ENCODE measurements at places on chromosomes 7 and 10. TPM values are rescaled to one million over a fixed set of nuclear protein-coding genes. Genes with fewer than 3 reads are reported as not detected.
A peak's percentile ranks its signal among the peaks of the same experiment; 100 is the strongest.

DNA sequence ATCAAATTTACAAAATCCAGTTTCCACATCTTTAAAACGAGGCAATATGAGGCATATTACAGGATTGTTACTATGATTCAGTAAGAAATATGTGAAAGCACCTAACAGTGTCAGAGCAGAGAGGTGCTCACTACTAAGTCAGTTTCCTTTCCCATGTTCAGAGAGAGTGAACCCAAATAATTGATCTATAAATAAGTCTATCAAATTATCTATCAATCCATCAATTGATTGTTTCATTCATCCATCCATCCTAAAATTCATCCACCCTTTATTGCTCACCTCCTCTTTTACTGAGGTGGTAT lies 340.8 kb downstream of the SUGCT start:
- DNase-seq, result no peak
- no peak overlapping the region for H3K4me3 ChIP-seq
- no peaks in the 10 kb centered on the region for H3K27me3 ChIP-seq
- H3K4me1 ChIP-seq, result no peaks in the 10 kb centered on the region

- no peaks in the 10 kb centered on the region for H3K4me1 ChIP-seq
- H3K4me3 ChIP-seq, result no peak overlapping the region
- no peaks in the 10 kb centered on the region for H3K27me3 ChIP-seq
- no peaks in the 10 kb centered on the region for H3K36me3 ChIP-seq
- no peak overlapping the region for H3K27ac ChIP-seq
- no peak for DNase-seq
Observed at GRCh38 chr7:126608339-126608776, 644.4 kb downstream of the GRM8 start.

Gene WDR11
- 51.0 TPM for total RNA-seq

DNA sequence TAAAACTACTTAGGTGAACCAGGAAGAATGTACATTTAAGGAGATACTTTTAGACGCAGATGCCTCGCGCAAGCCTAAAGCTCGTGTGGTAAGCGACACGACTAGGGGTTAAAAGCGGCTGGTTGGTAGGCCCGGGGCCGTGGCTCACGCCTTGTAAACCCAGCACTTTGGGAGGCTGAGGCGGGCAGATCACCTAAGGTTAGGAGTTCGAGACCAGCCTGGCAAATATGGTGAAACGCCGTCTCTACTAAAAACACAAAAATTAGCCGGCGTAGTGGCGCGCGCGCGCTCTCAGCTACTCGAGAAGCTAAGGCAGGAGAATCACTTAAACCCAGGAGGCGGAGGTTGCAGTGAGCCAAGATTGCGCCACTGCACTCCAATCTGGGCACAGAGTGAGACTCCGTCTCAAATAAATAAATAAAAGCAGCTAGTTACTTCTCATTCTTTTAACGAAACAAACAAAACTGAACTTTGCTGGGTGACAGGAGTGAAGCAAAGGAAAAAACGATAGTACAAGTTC lies 879 bp downstream of the NUDT5 start:
- H3K36me3 ChIP-seq, result peaks cover 4% of the 10 kb centered on the region
- no peak overlapping the region for H3K27ac ChIP-seq
- no peaks in the 10 kb centered on the region for H3K27me3 ChIP-seq
- DNase-seq, result peak; percentile 81

Gene SSBP1
- total RNA-seq, result 77.0 TPM

DNA sequence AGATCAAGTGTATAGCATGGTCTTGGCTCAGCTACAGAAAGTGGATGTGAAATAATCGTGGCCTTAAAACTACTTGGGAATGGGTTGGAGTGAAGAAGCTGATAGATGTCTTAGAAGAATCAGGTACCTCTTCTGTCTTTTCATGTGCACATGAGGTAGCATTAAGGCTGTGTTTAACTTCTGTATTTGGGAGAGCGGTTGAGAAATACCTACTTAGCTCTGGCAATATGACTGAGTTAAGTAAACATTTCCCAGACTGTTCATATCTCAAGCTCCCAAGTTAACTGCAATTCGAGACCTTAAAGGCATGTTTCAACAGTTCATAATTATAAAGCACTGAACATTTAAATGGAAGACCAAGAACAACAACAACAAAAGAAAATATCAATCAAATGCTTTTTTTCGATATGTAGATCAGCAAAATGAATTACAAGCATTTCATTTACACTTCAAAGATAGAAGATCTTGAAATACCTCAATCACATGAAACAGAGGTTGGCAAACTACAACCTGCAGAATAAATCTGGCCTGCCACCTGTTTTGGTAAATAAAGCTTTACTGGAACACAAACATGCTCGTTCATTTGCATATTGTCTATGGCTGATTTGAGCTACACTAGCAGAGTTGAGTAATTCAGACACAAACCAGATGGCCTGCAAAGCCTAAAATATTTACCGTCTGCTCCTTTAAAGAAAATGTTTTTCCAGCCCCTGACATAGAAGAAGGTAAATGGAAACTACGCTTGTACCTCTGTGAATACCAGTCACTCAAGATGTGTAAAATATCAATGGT lies 337.1 kb upstream of the GLI3 start:
- no peak overlapping the region for H3K4me3 ChIP-seq
- DNase-seq, result no peak
- peaks cover 1% of the 10 kb centered on the region for H3K4me1 ChIP-seq

DNA sequence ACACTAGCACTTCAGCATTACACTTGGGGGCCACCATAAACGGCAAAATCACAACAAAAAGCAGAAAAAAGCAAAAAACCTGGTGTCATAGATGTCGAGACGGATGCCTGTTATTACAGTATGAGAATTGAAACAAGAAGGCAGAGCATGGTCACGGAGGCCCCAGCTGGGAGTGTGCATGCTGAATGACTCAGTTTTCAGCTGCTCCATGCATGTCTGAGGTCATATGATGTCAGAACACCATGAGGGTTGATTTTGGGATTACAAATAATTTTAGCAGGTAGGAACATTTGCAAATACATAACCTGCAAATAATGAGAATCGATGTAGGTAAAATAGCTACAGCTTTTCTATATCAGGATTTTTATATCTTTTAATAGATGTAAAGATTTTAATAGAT lies 19.1 kb downstream of the ZMYND11 start:
- H3K4me3 ChIP-seq, result no peak overlapping the region
- no peaks in the 10 kb centered on the region for H3K27me3 ChIP-seq
- H3K4me1 ChIP-seq, result no peaks in the 10 kb centered on the region
- H3K36me3 ChIP-seq, result no peaks in the 10 kb centered on the region
- H3K27ac ChIP-seq, result no peak overlapping the region
- DNase-seq, result no peak

Gene INMT
- 83.0 TPM for total RNA-seq

GRCh38 chr10:58465629-58466028 lies 47.0 kb upstream of the BICC1 start:
- no peaks in the 10 kb centered on the region for H3K36me3 ChIP-seq
- H3K27ac ChIP-seq, result no peak overlapping the region
- H3K4me1 ChIP-seq, result peaks cover 3% of the 10 kb centered on the region
- DNase-seq, result no peak

Gene SKAP2
- 48.5 TPM for total RNA-seq

DNA sequence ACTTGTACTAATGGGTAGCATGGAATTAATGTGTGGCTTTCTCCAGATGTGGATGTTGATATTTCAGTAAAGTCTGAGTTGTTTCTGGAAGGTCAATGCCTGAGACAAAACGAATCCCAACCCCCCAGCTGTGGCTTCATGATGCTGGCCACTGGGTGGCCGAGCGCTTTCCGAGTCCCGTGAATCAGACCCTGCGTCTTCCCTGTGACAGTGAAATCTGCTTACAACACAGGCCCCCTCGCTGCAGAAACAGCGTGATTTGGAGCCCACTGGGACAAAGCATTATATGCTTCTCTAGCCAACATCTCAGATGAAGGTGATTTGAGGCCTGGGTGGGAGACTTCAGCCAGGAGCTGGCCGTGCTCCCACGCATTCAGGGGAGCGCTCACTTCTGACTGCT lies 124.7 kb downstream of the WDR37 start:
- no peaks in the 10 kb centered on the region for H3K4me1 ChIP-seq
- H3K4me3 ChIP-seq, result no peak overlapping the region
- no peaks in the 10 kb centered on the region for H3K27me3 ChIP-seq

GRCh38 chr10:131787961-131788360 lies 112.8 kb upstream of the PPP2R2D start:
- no peaks in the 10 kb centered on the region for H3K36me3 ChIP-seq
- no peaks in the 10 kb centered on the region for H3K27me3 ChIP-seq
- H3K4me1 ChIP-seq, result no peaks in the 10 kb centered on the region

DNA sequence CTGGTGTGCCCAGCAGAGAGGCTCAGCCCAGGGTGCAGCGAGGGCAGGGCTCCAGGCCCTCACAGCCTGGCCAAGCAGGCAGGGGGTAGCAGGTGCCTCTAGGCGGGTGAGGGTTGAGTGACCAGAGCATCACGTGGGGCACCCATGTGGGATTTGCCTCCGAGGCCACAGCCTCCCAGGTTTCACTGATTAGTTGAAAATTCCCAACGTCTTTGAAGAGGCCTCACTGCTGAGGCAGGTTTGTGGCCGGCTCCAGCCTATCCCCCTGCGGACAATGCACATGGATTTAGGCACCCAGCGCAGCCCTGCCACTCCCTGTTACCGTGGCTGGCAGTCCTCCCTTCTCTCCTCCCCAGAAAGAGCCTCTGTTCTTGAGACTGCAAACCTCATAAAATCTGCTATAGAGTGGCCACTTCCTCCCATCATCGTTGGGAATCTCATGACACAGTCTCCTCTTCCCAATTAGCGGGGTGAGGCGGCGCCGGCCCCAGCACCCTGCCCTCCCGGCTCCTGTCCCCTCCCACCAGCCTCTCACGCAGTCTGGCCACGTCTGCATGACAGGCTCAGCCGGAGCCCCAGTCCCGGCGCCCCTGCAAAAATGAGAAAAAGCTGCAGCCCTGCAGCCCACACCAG lies 10.8 kb downstream of the MYL10 start:
- DNase-seq, result no peak
- H3K27ac ChIP-seq, result no peak overlapping the region
- H3K4me1 ChIP-seq, result no peaks in the 10 kb centered on the region
- H3K4me3 ChIP-seq, result no peak overlapping the region
- no peaks in the 10 kb centered on the region for H3K27me3 ChIP-seq
- H3K36me3 ChIP-seq, result no peaks in the 10 kb centered on the region

Gene C10orf95
- not detected for total RNA-seq

GRCh38 chr7:92834507-92835260 lies 1.7 kb downstream of the CDK6 start:
- no peak overlapping the region for H3K27ac ChIP-seq
- H3K36me3 ChIP-seq, result no peaks in the 10 kb centered on the region
- H3K27me3 ChIP-seq, result no peaks in the 10 kb centered on the region
- H3K4me1 ChIP-seq, result no peaks in the 10 kb centered on the region
- peak; percentile 81 for DNase-seq

DNA sequence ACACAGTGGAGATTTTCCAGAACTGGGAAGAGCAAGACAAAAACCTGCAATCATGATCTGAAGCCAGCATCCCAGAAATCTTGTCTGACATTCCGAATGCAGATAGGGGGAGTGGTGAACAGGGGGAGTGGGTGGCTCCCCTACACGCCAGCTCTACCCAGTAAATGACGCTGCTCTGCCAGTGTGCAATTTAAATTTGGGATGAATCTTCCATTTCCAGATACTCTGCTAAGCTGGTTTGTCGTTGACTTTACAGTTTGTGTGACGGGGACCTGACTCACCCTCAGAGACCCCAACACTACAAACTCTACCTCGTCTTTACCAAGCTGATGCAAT lies 68.7 kb upstream of the CAMK2B start:
- no peak overlapping the region for H3K27ac ChIP-seq
- H3K36me3 ChIP-seq, result peaks cover 11% of the 10 kb centered on the region
- H3K27me3 ChIP-seq, result no peaks in the 10 kb centered on the region
- H3K4me1 ChIP-seq, result no peaks in the 10 kb centered on the region

GRCh38 chr10:114540236-114540635 lies 117.8 kb downstream of the ABLIM1 start:
- no peak for DNase-seq
- no peak overlapping the region for H3K27ac ChIP-seq

GRCh38 chr10:67667035-67667425 lies 29.0 kb downstream of the CTNNA3 start:
- no peaks in the 10 kb centered on the region for H3K4me1 ChIP-seq
- H3K4me3 ChIP-seq, result no peak overlapping the region
- no peaks in the 10 kb centered on the region for H3K36me3 ChIP-seq
- no peaks in the 10 kb centered on the region for H3K27me3 ChIP-seq
- no peak for DNase-seq

Gene A1CF
- total RNA-seq, result not detected

Gene CFAP69
- 15.8 TPM for total RNA-seq

- H3K36me3 ChIP-seq, result no peaks in the 10 kb centered on the region
- no peaks in the 10 kb centered on the region for H3K27me3 ChIP-seq
- H3K4me1 ChIP-seq, result peaks cover 11% of the 10 kb centered on the region
- H3K27ac ChIP-seq, result no peak overlapping the region
Observed at GRCh38 chr7:80725181-80725611, 86.8 kb downstream of the CD36 start.

Gene FIS1
- 155 TPM for total RNA-seq

Gene TSPAN12
- 14.3 TPM for total RNA-seq

Gene CCDC136
- 18.3 TPM for total RNA-seq
